ENCODE measurements at places on chromosomes 13 and 19.
A peak's percentile ranks its signal among the peaks of the same experiment; 100 is the strongest.

DNA sequence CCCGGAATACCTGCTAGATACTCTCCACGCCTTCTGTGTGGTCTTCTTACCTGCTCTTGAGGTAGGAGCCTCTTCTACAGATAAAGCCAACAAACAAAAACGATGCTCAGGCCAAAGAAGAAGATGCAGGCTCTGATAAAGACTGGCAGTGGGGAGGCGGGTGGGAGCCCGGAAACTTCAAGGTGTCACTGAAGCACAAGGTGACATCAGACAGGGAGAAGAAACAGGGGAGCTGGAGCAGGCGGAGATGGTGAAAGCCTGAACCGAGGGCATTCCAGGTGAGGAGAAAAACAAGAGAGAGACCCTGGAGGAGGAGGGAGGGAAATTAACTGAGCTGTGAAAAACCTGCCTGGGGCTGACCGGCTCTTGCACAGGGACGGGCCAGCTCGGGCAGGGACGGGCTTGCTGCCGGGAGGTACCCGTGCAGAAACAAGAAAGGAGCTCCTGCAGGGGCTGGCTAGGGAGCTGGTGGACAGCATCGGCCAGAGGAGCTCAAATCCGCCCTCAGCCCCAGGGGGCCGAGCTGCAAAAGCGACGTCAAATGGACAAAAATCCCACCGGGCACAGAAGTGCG, 19.0 kb downstream of the GNG7 start:
- DNase-seq = no peak

DNA sequence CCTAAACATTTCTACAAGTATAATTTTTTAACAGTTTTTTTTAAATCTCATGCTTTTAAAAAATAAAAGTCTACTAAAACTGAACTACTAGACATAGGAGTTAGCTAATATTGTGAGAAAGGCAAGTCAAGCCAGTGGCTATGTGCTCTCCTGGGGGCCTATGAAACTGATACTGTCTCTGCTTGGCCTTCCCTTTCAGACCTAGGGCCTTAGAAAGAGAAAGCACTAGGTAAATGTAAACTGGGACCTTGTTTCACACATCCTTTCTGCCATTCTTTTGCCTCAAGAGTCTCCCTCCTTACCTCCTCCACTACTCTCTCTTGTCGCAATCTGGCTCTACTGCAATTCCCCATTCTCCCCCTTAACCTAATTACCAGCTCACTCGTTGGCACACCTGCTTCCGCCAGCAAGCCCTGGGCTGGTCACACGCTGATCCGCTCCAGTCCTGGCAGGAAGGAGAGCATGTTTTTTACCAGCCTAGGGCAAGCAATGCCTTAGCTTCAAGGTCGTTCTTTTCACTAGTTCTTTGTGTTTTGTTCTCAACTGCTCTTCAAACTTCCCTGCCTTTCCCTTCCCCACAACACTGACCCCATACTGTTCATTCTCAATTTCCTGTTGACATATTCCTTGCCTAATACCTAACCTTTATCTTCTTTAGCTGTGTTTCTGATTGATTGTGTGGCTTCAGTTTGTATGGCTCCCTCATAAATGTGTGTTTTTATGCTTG, 23.1 kb downstream of the TBC1D4 start:
- DNase-seq = no peak

GRCh38 chr13:112105244-112105681, 38.3 kb downstream of the SOX1 start:
- DNase-seq = no peak

- no peak for DNase-seq
These were observed 22.1 kb upstream of the WDFY2 start for GRCh38 chr13:51562011-51562671.

DNA sequence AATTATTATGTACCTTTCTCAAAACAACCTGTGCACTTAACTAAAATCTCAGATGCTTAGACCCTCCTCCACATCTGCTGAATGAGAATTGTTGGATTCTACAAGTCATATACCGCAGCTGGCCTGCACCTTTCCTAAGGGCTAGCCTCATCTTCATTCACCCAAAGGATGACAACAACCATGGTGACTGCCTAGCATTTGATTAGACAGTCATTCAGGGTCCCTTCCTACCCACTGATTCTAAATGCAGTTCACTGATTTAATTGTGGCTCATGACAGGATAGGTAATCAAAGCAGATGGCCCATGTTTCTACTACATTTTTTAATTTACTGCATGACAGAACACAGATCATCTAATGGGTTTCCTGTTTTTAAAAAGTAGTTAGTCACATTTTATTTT, 551.9 kb upstream of the SLC10A2 start:
- no peak for DNase-seq

- no peak for DNase-seq
These were observed 1.9 kb downstream of the GTPBP3 start for GRCh38 chr19:17339088-17339741.

DNA sequence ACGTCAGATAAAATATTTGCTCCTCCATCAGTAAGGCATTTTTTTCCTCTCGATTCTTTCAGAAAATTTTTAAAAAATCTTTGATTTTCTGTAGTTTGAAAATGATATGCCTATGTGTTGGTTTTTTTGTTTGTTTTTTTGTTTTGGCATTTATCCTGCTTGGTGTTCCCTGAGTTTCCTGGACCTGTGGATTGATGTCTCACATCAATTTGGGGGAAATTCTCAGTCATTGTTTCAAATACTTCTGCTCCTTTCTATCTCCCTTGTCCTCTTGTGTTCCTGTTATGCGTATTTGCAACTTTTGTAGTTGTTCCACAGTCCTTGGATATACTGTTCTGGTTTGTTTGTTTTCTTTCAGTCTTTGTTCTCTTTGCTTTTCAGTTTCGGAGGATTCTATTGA, 18.8 kb upstream of the FLT1 start:
- no peak for DNase-seq

- DNase-seq = no peak
These were observed 73.2 kb upstream of the CACNA1A start for GRCh38 chr19:13579388-13580060.

- DNase-seq = no peak
These were observed 43.5 kb downstream of the NEK5 start for GRCh38 chr13:52085421-52085820.

DNA sequence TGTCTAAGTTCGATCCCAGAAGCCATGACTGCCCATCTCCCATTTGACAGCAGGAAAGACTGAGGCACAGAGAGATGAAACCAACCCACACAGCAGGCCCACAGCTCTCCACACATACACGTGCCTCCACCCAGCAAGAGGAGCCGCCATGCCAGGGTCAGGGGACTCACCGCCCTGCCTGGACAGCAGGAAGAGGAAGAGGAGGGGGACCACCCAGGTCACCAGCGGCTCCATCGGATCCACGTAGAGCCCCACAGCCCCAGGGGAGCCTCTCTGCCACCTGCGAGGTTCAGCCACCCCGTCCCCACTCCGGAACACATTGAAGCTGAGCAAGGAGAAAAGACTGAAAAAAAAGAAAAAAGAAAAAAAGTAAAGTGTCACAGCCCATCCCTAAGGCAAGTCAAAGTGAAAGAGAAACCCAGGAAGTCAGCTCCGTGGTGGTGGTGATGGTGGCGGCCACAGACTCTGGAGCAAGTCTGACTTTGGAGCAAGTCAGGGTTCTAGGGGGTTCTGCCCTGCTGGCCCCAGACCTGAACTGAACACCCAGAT, at the start of gene IL12RB1:
Gene IL12RB1, minus strand, starts transcription at position 345 of the 549 bp plus-strand sequence. Its CDS starts 111 bp downstream, at position 234.
- DNase-seq = peak; percentile 48

GRCh38 chr19:6533746-6534418, 3.1 kb downstream of the TNFSF9 start:
- DNase-seq = no peak
